ENCODE measurements at places on chromosomes 7 and 10.

- no peak for DNase-seq
These were observed 50.5 kb downstream of the TPST1 start for GRCh38 chr7:66255534-66256100.

- DNase-seq: no peak
These were observed 19.0 kb downstream of the MSRB2 start for GRCh38 chr10:23114228-23114850.

- peak; percentile 79 for DNase-seq
These were observed 1.5 kb downstream of the CTBP2 start for GRCh38 chr10:125158601-125159485.

DNA sequence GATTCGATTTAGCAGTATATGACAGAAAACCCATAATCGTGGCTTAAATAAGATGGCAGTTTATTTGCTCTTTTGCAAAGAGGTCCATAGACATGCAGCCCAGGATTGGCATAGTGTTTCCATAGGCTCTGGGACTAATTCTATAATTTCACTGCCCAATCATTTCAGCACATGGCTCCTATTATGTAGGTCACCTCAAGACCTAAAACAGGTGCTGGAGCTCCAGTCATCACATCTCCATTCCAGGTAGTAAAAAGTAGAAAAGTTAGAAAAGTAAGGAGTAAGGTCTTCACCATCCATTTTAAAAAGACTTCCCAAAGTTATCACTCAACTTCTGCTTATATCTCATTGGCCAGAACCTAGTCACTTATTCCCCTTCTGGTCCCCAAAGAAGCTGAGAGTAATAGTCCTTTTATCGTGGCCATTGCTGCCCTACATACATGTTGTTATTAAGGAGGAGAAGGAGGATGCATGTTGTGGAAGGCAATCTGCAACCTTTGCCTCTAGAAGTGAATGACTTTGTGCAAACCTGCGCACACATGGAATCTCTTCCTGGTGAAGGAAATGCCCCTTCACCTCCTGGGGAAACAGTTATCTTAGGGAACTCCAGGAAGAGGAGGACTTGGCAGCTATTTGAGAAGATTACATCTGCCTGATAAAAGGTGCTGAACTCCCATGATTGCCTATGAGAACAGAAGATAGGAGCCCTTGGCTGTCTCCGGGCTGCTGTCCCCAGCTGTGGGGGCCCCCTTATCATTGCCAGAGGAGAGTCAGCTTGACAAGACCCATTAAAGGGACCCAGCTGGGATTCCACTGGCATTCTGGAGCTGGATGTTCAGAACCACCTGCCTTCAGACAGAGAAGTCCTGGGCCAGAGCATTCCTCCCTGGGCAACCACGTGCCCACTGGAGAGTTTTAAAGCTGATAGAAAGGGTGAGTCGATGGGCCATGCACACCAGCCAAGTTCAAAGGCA, 330.6 kb upstream of the ZMIZ1 start:
- no peak for DNase-seq

DNA sequence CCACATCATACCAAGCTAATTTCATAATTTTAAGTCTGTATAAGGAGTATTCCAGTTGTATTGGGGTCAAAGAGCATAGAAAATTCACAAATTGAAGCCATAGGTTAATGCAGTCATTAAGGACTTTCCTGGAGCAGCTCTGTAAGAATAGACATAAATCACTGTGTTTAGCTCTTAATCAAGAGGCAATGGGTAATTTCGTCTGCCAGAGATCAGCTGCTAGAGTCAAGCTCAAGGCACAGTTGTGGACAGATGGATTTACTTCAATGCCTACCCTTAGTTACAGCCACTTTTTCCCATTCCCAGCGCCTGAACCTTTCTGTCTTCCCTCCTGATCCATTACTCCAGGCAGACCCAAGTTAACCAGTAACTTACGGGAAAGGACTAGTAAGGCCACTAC, 40.6 kb upstream of the AGBL3 start:
- DNase-seq: no peak

Data from right forelimb (tissue), 1 donor.